ENCODE measurements at places on chromosomes 4 and X.

GRCh38 chr4:1592709-1593417 is 91.2 kb downstream of the FAM53A start:
- DNase-seq: no peak

GRCh38 chrX:39602195-39602594 is 495.6 kb downstream of the BCOR start:
- DNase-seq: no peak

- no peak for DNase-seq
Measured at GRCh38 chr4:106753426-106753825, 282.7 kb downstream of the DKK2 start.

- DNase-seq: no peak
Measured at GRCh38 chr4:55358246-55358645, 12.2 kb downstream of the SRD5A3 start.

DNA sequence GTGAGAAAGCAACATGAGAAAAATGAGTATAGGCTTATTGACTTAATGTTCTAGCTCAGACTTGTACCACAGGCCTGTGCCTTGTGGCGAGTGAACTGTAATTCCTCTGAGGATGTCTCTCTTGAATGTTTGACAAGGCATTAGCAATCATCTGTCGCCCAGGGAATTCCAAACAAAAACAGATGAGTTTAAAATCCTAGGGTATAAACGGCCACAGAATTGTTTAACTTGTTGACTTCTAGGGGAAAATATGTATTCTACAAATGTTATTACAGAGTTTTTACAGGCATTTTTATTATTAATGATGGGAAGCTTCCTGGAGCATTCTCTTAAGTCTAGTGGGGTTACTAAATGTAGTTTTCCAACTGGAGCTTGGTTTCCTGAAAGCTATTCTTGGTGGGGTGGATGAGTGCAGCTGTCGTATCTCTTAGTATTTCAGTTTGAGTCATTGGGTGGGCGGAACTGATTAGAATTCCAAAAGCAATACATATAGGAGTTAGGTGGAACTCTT is 40.6 kb downstream of the ARHGAP10 start:
- no peak for DNase-seq

DNA sequence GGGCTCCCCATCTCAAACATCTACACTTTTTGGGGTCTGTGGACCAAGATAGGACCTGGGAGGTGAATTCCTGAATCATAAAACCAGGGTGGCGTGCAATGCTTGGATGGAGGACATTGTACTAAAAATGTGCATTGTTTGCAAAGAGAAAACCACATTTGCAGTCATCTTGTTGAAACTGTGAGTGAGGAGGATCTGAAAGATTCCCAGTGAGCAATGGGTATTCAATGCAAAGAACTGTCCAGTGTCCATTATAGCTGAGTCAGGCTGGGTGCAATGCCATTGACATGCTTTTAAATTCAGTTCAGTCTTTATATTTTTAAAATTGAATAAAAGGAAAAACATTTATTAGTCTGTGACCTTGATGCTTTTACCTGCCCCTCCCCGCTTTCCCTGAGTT is 215.7 kb downstream of the STK32B start:
- DNase-seq: no peak

GRCh38 chr4:150176547-150176946 is 98.3 kb downstream of the DCLK2 start:
- DNase-seq: no peak

DNA sequence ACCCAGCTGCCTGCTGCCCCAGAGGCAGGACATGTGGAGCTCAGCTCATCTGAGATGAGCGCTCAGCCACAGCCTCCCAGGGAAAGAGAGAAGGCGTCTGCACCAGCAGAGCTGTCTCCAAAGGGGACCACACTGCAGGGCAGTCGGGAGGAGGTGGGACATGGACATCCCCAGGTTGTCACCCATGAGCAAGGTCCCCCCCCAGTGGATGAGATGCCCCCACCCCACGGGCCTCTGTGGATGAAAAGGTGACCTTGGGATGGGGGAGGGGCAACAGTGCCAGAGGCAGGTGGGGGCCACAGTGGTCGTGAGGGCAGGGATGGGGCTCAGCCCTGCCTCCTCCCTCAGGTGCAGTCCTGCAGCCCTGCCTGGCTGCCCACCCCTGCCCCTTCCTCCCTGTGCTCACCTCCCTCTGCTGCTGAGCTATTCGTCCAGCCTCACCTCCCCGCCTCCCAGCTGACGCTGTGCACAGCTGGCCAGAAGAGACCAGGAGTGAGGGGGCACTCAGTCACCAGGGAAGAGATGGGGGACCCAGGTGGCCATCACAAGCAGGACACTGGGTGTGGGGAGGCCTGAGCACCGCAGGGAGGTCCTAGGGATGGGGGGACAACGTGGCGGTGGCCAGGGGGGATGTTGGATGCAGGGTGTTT is 9.3 kb downstream of the NKX1-1 start:
- DNase-seq: no peak

- no peak for DNase-seq
Measured at GRCh38 chrX:20499763-20500162, 233.1 kb upstream of the RPS6KA3 start.

DNA sequence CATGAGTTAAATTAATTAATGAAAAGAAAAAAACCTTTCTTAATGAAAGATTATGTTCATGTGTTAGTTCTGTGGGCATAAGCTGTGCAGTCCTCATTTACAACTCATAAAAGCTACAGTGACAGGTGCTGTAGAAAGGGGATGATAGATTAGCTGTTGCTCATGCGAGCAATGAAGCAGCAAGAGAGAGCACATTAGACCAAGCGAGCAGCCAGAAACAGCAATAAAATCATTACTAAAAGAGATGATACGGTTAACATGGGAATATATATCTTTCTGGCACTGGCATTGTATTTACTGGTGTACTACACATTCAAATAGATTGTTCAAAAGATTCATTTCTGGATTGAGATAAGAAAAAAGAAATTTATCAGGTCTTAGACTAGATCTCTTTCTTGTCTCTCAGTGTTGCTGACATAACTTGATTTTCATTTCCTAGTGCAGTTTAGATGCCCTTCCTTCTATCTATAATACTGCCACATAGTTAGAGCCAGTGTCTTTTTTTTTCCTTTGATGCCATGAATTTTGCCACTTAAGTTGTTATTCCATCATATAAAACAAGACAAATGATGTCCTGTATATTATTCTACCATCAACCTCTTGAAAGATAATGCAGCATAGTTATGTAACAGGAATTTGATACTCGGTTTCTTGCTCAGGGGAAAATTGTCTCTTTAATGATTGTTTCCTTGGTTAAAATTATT is 164.6 kb downstream of the BANK1 start:
- no peak for DNase-seq

- no peak for DNase-seq
Measured at GRCh38 chr4:172721659-172722058, 447.0 kb upstream of the GALNT7 start.

- no peak for DNase-seq
Measured at GRCh38 chr4:122827258-122827878, 737 bp downstream of the FGF2 start.

GRCh38 chr4:54954656-54955388 is 170.6 kb downstream of the KDR start:
- no peak for DNase-seq

DNA sequence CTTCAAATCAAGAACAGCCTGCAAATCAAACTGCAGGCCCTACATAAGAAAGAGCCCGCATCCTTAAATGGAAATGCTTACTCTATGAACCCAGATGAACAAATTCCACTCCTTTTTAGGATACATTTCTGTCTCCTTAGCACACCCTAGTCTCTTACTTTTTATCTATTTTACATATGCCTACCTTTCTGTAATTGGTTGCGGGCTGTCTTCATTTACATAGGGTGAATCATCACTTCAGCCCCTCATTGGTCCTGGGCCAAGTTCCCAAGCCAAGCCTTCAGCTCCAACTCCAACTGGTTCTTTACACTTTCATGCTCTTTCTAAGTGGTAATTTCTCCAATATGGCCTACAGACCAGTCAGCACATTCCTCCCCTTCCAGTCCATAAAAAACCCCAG is 219.3 kb downstream of the TRAM1L1 start:
- DNase-seq: no peak

DNA sequence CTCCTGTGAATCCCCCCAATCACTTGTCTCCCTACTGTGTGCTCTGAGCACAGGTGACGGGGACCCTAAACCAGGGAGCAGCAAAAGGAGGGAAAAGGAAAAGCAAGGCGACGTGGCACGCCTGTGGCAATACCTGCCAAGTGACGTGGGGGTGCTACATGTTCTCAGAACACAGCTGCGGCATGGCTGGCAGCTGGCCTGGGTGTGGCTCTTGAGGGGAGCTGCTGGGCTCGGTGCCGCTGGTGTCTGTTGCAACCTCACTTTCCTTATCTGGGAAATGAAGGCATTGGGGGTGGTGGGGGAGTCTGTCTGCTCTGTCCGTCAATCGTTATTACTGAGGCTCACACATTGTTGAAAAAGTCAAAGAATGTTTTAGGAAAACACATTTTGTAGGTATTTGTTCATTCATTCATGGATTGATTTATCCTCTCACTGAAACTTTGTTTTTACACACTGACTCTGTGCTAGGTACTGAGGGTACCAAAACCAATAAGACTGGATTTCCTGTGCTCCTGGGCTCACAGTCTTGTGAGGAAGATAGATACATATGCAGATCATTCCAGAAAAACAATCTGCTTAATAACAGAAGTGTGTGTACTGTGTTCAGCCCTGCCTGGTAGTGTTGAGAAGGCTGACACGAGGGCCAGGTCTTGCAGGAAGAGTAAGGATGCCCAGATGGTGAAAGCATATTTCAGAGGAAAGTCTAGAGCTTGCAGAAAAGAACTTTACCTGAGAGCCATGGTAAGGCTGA is 217.6 kb downstream of the PTTG2 start:
- DNase-seq: no peak

GRCh38 chrX:9429767-9430166 is 35.1 kb upstream of the TBL1X start:
- no peak for DNase-seq

- no peak for DNase-seq
Measured at GRCh38 chrX:121903961-121904360, 856.6 kb downstream of the GLUD2 start.

DNA sequence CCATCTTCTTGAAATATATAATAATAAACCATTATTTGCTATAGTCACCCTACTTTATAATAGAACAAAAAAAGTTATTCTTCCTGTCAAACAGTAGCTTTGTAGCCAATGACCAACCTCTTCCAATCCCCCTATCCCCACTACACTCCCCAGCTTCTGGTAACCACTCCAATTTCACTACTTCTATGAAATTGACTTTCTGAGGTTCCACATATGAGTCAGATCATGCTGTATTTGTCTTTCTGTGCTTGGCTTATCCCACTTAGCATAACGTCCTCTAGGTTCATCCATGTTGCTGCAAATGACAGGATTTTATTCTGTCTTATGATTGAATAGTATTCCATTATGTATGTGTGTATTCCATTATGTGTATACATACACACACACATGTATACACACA is 809.7 kb upstream of the NDST4 start:
- no peak for DNase-seq

GRCh38 chr4:676871-677235 is 2.5 kb downstream of the MYL5 start:
- no peak for DNase-seq

- DNase-seq: no peak
Measured at GRCh38 chr4:74267998-74268606, 40.2 kb upstream of the EPGN start.

GRCh38 chr4:147629783-147630730 is 12.9 kb downstream of the TMEM184C start:
- no peak for DNase-seq

DNA sequence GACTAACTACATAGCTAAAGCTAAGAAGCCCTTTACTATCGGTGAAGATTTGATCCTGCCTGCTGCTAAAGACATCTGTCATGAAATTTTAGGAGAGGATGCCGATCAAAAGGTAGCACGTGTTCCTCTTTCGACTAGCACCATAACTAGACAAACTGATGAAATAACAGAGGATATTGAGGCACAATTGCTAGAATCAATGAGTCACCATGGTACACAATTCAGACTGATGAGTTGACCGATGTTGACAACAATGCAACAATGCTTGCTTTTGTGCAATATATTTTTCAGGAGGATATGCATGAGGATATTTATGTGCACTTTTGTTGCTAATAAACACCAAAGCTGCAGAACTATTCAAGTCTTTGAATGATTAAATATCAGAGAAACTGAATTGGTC is 24.3 kb downstream of the TBCK start:
- no peak for DNase-seq

GRCh38 chr4:103786014-103786413 is 66.2 kb upstream of the TACR3 start:
- peak; percentile 86 for DNase-seq

DNA sequence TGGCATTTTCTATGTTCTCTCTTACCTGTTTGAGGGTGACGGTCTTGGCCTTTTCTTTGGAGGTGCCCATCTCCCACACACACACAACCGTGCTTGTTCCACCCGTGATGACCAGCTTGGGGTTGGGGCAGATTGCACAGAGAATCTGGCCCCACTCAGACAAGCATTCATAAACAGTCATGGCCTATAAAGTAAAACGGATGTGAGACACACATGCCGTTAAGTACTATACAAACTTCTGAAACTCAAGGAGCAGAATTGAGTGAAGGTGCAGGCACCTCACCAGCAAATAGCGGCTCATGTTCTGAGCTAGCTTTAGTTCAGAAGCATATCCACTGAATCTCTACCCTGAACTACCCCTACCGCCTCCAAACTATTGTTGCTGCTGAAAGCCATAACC is 107.6 kb downstream of the CDS1 start:
- DNase-seq: no peak

DNA sequence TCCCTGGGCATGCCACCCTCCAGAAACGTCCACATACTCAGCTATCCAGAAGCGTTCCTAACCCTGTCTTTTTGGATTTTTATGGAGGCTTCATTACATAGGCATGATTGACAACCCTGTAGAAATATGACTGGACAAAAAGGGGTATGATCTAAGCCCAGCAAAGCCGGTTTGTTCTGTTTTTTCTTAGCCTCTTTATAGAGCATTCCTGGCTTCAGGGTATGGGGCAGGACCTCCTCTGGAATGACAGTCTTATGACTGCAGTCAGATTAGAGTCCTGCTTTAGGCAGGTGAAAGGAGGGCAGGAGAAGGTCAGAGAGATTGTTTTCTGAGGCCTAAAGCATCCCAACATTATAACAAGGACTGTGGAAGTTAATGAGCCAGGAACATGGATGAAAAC is 137.4 kb downstream of the DCLK2 start:
- DNase-seq: no peak

GRCh38 chr4:8355306-8355705 is 85.2 kb downstream of the ACOX3 start:
- no peak for DNase-seq

- no peak for DNase-seq
Measured at GRCh38 chrX:154605566-154605965, 13.5 kb downstream of the CTAG1B start.

Measured in iPS DF 6.9 (cell line).